Fibroblast of upper back skin (primary cell): ENCODE measurements at places on chromosomes 3 and 15.

DNA sequence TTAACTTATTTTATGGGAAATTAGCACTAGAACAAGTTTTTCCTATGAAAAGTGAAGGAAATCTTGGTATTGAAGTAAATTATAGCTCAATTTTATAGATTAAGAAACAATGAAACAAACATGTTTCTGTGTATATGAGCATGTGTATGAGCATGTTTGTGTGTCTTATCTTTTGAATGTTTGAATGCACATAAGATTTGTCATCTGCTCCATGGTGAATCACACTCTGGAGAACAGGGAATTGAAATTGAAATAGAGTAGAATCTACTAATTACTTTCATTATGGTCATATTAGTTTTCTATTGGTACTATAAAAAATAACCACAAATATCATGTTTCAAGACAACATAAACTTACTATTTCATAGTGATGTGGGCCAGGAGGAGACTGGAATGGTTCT lies 646.6 kb downstream of the OTOL1 start:
- no peak for DNase-seq

- DNase-seq, result no peak
Measured at GRCh38 chr3:48305396-48305795, 28.1 kb downstream of the SPINK8 start.

- no peak for DNase-seq
Measured at GRCh38 chr3:65534805-65535204, 503.9 kb downstream of the MAGI1 start.

GRCh38 chr15:74349241-74349778 lies 18.1 kb downstream of the CYP11A1 start:
- DNase-seq, result no peak

DNA sequence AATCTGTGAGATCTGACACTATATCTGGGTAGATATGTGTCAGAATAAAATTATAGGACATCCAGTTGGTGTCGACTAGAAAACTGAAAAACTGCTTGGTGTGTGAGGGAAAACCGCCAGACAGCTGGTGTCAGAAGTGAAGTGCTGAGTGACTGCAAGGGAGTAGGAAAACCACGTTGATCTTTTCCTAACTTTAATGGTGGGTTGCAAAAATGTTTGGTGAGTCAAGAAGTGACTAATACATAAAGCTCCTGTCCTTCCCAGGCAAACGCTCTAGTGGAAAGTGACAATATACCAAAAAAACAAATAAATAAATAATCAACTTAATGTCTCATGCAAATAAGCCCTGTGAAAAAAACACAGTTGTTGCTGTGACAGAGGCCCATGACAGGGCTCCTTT lies 7.3 kb upstream of the CD96 start:
- peak; percentile 73 for DNase-seq

- peak; percentile 51 for DNase-seq
Measured at GRCh38 chr3:29649815-29650547, 369.1 kb downstream of the RBMS3 start.

DNA sequence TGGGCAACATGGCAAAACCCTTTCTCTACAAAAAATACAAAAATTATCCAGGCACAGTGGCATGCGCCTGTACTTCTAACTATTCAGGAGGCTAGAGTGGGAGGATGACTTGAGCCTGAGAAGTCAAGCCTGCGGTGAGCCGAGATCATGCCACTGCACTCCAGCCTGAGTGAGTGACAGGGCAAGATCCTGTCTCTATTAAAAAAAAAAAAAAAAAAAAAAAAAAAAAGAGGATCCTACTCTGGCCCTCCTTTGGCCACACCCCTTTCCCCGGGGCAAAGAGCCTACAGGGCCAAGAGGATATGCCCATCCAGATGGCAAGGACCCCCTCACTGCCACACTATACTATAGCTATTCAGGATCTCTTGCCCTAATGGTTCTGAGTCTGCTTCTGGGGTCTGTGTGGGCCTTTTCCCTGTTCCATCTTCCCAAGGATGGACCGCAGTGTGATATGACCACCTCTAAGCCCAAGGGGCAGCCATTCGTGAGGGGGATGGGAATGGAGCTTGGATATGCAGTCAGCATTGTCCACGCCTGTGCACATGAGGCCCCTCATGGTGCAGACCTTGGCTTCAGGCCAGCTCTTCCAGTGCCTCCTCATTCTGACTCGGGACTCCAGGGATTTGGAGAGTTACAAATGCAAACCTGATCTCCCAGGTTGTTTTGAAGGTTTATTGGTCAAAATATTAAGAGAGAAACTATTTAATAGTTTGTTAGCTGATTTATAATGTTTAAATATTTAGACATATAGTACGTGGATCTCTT lies 7.3 kb downstream of the TYRO3 start:
- peak; percentile 23 for DNase-seq

- no peak for DNase-seq
Measured at GRCh38 chr15:85336880-85337279, 43.5 kb upstream of the AKAP13 start.

DNA sequence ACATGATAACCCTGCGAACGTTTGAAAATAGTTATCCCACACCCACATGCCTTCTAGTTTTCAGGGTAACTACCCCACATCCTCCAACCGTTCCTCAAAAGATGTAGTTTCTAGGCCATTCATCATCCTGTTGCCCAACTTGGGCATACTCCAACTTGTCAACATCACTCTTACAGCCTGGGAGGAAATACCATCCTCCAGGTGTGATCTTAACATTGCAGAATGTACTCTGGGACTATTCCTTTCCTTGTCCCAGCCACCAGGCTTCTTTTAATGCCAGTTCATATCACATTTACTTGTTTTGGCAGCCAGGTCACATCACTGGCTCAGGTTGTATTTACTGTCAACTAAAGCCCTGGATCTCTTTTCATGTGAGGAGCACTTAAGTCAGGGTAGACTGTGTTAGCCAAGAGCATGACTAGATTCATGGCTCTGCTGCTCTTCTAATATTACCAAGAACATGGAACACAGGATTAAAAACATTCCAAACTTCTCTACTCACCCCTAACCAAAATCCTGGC lies 4.0 kb upstream of the DENND6A start:
- peak; percentile 55 for DNase-seq

- DNase-seq, result no peak
Measured at GRCh38 chr3:121970047-121970446, 52.0 kb downstream of the ILDR1 start.

- DNase-seq, result peak; percentile 71
Measured at GRCh38 chr3:79097964-79098660, 669.7 kb downstream of the ROBO1 start.

GRCh38 chr3:193710286-193711165 lies 117.5 kb downstream of the OPA1 start:
- no peak for DNase-seq

GRCh38 chr3:172915911-172916514 lies 165.5 kb downstream of the ECT2 start:
- no peak for DNase-seq

- peak; percentile 100 for DNase-seq
Measured at GRCh38 chr15:92803852-92804609, 96.1 kb upstream of the CHD2 start.

- DNase-seq, result peak; percentile 97
Measured at GRCh38 chr3:14143271-14144225, 18.7 kb downstream of the TMEM43 start.

DNA sequence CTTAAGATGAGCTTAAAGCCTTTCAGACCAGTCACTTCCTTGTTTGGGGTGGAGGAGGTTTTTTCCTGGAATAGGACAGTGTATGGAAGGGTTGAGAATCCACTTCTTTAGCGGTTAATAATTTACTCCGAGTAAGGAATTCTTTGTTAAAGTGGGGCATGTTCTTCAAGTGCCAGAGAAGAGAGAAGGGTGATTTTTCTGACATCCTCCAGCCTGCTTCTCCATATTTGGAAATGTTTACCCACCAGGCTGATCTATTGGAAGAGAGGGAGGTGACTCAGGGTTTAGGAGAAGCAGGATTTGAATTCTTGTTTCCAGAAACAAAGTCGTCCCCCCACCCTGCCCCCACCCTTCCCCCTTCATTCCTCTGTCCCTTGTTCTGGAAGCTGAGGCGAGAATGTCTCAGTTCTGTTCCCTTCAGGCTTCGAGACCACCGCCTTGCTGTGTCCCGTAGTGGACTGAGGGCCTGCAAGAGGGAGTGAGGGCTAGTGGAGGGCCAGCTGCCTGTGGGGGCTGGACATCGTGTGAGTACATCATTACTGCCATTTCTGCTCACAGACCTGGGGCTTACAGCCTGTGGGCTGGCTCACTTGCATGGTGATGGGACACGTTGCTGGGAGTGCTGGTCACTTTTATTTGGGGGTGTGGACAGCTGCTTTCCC lies 58.5 kb downstream of the LPP start:
- DNase-seq, result peak; percentile 97

GRCh38 chr3:178036451-178037144 lies 499.6 kb upstream of the KCNMB2 start:
- peak; percentile 78 for DNase-seq

GRCh38 chr3:150681057-150681456 lies 22.7 kb downstream of the ERICH6 start:
- no peak for DNase-seq

DNA sequence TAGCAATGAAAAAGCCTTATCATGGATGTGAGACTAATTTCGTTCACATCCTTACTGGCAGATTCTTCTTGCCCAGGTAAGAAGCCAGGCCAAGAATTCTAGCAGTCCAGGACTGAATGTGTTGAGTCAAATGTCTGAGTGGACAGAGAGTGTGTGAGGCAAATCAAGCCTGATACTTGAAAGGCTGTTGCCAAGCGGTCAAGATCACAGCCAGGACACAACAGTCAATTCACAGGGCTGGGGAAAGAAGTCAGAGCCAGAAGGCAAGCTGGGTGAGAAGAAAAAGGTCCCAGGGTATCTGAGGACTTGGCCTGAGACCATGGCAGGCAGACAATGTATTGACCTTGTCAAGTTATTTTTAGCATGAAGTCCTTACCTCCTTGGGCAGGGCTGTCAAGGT lies 301.3 kb downstream of the ZNF385D start:
- DNase-seq, result no peak

DNA sequence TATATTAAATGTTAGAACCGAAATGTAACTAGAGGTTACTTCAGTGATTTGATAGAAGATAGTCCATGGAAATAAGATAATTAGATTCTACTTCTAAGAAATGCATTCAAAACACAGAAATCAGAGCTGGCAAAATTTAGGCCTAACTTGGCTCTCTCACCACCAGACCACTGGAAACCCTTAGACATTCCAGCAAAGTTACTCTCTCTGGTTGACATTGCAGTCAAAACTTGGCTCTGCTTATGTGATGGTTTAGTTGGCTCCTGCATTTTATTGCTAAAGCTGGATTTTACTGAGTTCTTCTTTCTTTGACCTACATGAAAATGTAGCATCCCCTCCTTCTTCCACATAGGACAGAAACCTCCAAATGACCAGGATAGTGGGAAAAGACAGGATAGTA lies 35.4 kb upstream of the CBLB start:
- peak; percentile 40 for DNase-seq

DNA sequence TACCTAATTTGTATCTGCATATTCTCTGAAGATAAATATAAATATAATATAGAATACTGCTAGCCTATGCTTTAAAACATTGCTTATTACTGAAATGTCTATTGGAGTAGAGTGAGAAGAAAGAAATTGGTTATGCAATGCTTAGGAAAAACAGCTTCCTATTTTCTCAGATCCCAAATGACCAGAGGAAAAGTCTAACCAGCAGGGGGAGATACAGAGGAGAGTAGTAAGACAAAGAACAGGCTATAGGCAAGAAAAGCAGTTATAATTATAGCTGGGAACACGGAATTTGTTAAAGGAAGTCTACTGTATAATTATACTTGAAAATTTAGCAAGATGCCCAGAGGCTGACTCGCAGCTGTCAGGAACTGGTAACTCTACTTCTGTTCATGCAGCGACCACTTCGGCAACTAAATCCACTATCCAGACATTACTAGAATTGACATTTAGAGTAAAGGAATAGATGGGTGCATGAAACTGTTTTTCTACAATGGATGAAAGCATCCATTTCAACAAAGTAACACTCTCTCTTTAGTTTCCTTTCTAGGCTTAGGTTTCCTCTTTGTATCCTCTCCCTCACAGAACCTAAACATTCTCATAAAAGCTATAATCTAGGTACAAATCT lies 97.2 kb downstream of the TBC1D5 start:
- DNase-seq, result peak; percentile 70

GRCh38 chr3:124142389-124142970 lies 150.6 kb upstream of the ROPN1 start:
- peak; percentile 46 for DNase-seq

GRCh38 chr3:46990573-46991374 lies 11.3 kb downstream of the NBEAL2 start:
- DNase-seq, result no peak

DNA sequence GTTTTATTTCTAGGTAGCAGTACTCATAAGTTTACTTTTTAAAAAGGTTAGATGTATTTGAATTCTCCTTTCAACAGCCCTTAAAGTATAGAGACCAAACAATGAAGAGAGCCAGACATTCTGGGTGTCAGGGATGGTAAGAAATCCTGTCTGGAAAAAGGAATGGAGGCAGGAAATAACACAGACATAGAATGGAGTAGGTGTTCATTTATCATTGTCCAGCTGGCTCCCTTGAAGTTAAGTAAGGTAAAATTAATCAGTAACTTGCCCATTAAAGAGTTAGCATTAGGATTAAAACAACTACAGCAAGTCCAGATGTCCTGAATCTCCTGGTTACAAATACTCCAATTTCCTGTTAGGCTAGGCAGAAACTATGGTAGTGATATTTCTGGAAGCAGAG lies 13.5 kb upstream of the SUCNR1 start:
- peak; percentile 41 for DNase-seq

- no peak for DNase-seq
Measured at GRCh38 chr3:187228740-187229139, 31.5 kb downstream of the RTP1 start.

DNA sequence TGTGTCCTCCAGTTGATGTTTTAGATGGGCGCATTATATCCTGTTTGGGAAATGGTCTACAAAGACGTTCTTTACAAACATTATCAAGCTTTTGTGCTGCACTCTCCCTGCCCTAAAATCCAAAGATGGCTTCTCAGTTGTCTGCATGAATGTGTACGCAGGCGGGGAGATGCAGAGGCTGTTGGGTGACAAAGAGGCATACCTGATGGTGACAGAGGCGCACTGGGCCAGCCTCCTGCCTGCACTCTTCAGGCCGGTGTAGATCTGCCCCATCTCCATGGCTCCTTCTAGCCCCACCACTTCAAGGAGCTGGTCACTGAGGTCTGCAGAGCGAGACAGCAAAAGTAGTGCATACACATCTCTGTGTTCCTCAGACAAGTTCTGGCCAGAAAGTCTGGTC lies 55.8 kb upstream of the ETV5 start:
- no peak for DNase-seq

- peak; percentile 48 for DNase-seq
Measured at GRCh38 chr3:136149667-136150066, 46.5 kb downstream of the MSL2 start.

GRCh38 chr15:100284701-100285100 lies 57.1 kb downstream of the ADAMTS17 start:
- DNase-seq, result no peak
